T-helper 2 cell (primary cell): ENCODE measurements at places on chromosomes 6 and 20.
A peak's percentile ranks its signal among the peaks of the same experiment; 100 is the strongest.

DNA sequence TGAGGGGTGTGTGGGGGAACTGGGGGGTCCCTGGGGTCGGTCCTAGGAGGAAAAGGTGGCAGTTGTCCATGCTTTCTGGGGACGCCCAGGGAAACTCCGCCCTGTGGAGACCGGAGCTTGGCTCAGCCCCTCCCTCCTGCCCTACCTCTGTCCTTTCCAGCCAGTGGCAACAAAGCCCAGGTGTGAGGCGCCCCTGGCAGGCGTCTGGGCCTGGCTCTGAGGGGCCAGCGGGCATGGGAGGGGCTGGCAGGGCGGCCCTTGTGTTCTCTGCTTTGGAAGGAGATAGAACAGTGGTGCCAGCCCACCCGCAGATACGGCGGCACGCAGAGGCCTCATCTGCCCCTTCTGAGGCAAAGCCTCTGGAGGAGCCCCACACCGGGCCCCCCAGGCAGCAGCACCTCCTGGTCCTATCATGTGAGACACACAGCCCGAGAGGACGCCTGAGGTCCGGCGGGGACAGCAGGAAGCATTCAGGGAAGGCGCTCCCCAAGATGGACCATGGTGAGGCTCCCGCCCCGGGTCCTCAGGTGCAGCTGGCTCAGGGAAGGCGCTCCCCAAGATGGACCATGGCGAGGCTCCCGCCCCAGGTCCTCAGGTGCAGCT lies 47.9 kb downstream of the YTHDF1 start:
- no peak for DNase-seq

- DNase-seq = no peak
Observed at GRCh38 chr6:78476561-78476960, 390.8 kb upstream of the IRAK1BP1 start.

GRCh38 chr6:129469070-129469662 lies 240.8 kb downstream of the ARHGAP18 start:
- DNase-seq = no peak

DNA sequence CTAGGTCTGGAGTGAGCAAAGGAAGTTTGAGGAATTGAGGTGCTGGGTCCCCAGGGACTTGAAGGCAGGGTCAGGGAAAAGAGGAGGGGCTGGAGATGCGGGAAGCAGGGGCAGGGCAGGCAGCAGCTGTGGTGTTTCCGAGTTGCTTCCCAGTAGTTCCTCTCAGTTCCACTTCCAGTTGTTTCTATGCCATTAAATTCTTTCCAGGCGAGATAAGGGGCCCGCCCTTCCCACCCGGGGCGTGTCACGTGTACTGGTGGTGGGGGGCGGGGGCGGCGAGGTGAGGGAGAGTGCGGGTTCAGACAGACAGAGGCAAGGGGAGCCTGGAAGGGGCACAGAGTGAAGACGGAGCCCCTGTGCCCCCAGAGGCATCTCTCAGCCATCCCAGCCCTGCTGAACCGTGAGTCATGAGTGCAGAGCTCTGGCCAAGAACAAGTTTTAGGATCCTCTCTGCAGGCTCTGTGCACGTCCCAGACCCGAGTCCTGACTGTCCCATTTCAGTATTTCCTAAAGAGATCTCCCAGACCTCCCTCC lies 977 bp downstream of the TNXB start:
- no peak for DNase-seq

GRCh38 chr6:130107710-130108109 lies 89.3 kb downstream of the L3MBTL3 start:
- no peak for DNase-seq

GRCh38 chr6:158560836-158561320 lies 987 bp downstream of the TMEM181 start:
- no peak for DNase-seq

- DNase-seq = no peak
Observed at GRCh38 chr20:36153736-36154699, 522 bp upstream of the EPB41L1 start.

- DNase-seq = no peak
Observed at GRCh38 chr20:41005361-41005729, 23.3 kb upstream of the TOP1 start.

DNA sequence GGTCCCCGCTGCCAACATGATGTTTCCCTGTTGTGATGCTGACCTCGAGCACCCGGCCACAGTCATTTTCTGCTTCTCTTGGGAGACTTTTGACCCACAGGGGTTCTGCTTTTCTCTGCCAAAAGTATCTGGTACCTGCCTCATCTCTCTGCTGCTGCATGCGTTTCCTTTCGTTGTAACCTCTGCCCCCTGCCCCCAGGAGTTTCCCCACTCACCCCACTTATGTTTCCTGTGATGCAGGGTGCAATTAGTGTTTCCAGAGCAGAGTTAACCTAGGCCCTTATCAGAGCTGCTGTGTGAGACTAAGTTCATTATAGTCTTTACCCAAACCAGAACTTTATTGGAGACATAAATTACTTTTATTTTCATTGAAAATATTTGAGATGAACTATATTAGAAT lies 65.2 kb upstream of the EDN3 start:
- no peak for DNase-seq

- no peak for DNase-seq
Observed at GRCh38 chr6:55713436-55713835, 134.4 kb upstream of the HMGCLL1 start.

DNA sequence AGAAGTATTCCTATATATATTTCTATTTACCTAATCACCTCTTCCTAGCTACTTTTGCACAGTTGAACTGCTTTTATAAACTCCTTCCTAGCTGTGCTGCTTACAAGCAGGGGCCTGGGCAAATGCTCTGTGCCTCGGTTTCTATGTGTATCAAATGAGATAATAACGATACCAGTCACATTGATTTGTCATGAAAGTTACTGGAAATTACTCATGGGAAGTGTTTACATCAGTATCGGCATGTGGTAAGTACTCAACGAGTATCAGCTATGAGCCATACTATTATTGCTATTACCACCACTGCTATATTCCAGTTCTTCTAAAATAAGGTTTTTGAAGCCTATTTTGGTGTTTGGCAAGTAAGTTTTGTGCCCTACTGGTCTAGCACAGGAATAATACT lies 4.9 kb downstream of the LAMA4 start:
- no peak for DNase-seq

DNA sequence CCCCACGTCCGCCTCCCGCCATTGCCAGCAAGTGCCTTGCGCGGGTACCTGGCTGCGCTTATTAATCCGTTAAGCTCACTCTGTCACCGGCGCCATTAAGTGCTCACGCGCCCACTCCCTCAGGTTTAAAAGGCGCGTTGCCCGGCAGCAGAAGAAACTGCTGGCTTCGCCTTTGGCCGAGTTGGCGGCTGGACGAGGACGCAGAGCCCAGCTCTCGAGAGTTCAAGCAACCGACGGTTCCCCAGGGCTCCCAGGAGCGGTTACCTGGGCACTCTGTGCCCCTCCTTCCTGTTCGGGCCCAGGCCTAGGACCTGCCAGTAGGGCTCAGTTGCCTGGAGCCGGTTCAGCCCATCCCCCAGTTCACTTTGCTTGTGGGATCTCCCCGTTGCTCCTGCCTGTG lies at the start of gene GGTLC1:
TSS of gene GGTLC1 (minus strand) at position 219 of the 400 bp plus-strand sequence. CDS start 2,168 bp downstream, outside the sequence.
- DNase-seq = no peak

- no peak for DNase-seq
Observed at GRCh38 chr6:25122622-25123237, 156.4 kb upstream of the CARMIL1 start.

GRCh38 chr6:167962711-167963110 lies 34.8 kb upstream of the KIF25 start:
- no peak for DNase-seq

GRCh38 chr6:215335-216034 lies 76.8 kb upstream of the DUSP22 start:
- DNase-seq = peak; percentile 92

GRCh38 chr6:34276191-34276590 lies 27.4 kb upstream of the SMIM29 start:
- DNase-seq = no peak

DNA sequence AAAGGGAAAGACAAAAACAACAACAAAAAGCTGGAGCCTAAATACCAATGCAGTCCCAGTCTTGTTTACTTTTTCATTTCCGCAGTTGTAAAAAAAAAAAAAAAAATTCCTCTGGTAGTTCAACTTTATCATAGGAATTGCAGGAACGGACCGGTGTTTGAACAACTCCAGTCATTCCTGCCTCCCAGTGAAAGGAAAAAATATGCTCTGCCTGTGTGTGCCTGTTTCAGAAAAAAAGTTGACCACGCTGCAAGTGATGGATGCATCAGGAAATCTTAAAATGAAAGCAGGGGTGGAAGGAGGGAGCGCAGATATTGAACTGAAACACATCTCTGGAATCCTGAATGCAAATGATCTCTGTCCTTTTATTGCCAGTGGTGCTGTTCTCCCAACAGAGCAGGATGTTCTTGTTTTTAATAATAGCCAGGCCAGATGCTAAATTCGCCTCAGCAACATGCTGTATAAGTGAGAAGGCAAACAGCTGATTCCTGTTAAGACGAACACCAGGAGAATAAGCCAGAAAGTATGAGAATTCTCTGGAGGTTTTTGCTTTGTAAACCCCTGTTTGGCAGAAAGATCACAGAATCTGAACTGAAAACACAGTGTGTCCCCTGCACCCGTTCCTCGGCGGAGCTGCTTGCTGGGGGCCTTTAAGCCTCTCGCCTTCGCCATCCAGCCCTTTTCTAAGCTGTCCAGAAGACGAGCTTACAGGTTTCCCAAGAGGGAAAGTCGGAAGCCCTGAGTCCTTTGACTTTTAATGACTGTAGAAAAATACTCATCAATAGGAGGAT lies 178.4 kb upstream of the SUPT3H start:
- no peak for DNase-seq

- peak; percentile 29 for DNase-seq
Observed at GRCh38 chr6:135114355-135115145, 59.9 kb upstream of the HBS1L start.

DNA sequence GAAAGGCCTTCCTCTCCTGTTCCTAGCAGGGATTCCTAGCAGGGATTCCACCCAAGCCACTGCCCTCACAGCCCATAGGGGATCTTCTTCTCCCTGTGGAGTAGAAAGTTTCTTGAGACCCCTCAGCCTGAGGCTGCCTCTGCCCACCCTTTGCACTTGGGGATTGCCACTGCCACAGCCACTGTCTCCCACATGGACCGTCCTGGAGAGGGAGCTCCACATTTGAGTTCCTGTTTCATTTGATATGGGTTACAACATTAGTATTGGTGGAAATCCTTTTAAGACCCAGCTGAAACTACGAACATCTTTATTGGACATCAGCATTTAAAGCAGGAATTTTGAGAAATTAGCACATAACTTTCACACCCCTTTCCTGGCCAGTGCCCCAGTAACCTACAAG lies 25.6 kb downstream of the HLA-G start:
- DNase-seq = no peak

DNA sequence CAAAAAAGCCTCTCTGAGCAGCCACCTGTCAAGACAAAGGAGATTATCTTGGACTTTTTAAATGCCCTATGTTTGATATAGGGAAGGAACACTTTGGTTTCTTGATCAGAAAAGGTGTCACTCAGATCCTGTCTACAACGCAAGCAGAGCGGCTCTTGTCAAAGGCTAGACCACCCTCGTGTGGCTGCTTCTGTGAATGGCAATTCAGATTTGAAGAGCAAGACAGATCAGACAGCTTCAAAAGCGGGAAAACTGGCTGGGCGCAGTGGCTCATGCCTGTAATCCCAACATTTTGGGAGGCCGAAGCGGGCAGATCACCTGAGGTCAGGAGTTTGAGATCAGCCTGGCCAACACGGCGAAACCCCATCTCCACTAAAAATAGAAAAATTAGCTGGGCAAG lies 10.1 kb upstream of the NXT1 start:
- DNase-seq = no peak

DNA sequence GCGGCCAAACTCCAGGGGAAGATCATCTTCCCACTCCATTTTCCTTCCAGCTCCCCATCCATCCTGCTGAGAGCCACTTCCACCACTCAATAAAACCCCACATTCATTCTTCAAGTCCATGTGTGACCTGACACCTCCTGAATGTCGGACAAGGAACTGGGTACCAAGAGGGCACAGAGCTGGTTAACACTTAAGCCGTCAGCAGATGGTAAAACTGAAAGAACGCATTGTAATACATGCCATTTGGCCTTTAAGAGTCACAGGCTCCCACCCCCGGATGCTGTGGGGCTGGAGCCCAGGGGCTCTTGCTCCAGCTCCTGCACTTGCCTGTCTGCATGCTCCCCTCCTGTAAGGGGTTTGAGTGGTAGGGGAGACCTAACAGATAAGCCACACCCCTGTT lies 753.9 kb downstream of the COL12A1 start:
- DNase-seq = no peak

GRCh38 chr6:65126667-65127066 lies 580.4 kb downstream of the EYS start:
- DNase-seq = no peak

- DNase-seq = no peak
Observed at GRCh38 chr20:47583551-47583950, 81.9 kb downstream of the NCOA3 start.

- no peak for DNase-seq
Observed at GRCh38 chr6:57297505-57297904, 19.9 kb upstream of the PRIM2 start.

- no peak for DNase-seq
Observed at GRCh38 chr6:75896526-75896925, 147.5 kb downstream of the MYO6 start.

DNA sequence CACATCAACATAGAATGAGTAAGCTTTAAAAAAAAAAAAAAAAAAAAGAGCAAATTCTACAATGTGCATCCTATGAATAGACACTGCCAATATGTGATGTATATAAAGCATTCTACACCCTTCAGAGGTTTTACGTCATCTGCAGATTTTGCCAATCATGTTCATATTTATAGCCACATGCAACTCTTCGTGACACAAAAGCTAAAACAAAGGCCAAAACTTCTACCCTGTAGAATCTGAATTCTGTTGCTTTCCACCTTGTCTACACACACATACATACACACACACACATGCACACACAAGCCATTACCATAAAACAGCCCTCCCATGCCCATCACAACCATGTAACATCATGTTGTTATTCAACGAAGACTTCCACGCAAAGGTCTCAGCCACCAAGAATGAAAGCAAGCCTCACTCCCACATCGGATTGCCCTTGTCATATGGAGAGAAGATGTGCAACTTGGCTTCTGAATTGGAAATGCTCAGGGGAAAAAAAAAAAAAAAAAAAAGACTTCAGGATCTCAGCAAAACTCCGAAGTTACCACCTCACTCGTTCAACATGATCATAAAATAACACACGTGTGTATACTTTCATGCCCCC lies 479.4 kb upstream of the JARID2 start:
- DNase-seq = no peak

GRCh38 chr20:33229843-33230242 lies 6.0 kb upstream of the BPIFA1 start:
- no peak for DNase-seq

GRCh38 chr6:16187176-16187575 lies 51.2 kb upstream of the GMPR start:
- no peak for DNase-seq

DNA sequence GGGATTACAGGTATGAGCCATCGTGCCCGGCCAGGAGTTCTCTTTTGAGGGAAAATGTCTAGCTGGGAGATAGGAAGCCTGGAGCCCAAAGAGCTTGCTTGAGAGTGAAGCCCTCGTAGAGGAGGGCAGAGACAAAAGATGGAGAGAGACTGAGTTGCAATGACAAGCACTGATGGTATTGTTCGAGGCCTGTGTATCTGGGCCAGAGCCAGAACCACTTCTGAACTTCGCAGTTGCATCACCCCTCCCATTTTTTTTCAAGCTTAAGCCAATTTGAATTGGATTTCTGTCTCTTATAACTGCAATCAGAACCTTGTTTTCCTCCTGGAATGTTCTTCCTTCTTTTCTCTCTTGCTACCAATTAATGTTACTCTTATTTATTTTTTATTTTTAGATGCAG lies 83.1 kb downstream of the KCNB1 start:
- DNase-seq = no peak
